ENCODE measurements at places on chromosomes 5 and 9. TPM values are rescaled to one million over a fixed set of nuclear protein-coding genes. Genes with fewer than 3 reads are reported as not detected.

Gene CCDC192
- not detected for total RNA-seq

Gene ALDOB
- total RNA-seq = 0.40 TPM

Gene FOXI1
- total RNA-seq = not detected

Gene SH3RF2
- total RNA-seq = 219 TPM

Gene PLPPR1
- total RNA-seq = not detected

Gene TRMO
- total RNA-seq = 7.8 TPM

Gene SHOC1
- not detected for total RNA-seq

Gene LMX1B
- total RNA-seq = 1.7 TPM

Data from right cardiac atrium (tissue), 5 donors.